ENCODE measurements at places on chromosomes 12 and 14.

GRCh38 chr12:26700430-26700829, 132.6 kb downstream of the ITPR2 start:
- DNase-seq, result no peak

- DNase-seq, result no peak
Observed at GRCh38 chr12:97260786-97261185, 201.8 kb upstream of the RMST start.

- no peak for DNase-seq
Observed at GRCh38 chr12:20127413-20127812, 240.9 kb upstream of the PDE3A start.

GRCh38 chr14:63905370-63905769, 52.6 kb downstream of the SYNE2 start:
- no peak for DNase-seq

Measured in suppressor macrophage (primary cell).